ENCODE measurements at places on chromosomes 7 and 10.

GRCh38 chr7:19114551-19114855, 2.9 kb downstream of the TWIST1 start:
- DNase-seq = no peak

GRCh38 chr10:127977357-127978009, 70.6 kb downstream of the PTPRE start:
- DNase-seq = no peak

DNA sequence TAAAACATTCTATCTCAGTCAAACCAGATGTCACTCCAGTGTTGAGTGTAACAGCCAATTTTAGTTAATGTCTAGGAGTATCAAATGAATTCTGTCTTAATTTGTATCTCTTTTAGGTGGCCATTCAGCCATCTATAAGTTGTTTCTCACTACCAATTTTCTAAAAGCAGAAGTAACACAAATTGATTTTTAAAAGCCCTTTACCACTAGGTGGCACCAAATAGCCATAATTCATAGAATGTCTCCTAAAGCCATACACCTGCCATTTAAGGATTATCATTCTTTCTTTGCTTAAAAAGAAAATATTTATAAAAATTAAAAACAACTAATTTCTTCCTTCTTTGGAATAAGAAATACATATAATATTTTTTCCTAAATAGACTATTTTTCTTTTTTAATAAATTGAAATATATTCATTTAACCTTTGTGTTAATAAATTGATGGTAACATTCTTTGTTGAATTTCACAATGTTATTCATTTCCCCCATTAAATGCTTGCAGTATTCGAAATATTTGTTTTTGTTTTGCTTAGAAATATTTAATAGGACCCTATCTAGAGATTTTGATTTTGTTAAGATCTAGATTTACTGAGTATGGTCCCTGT, 107.8 kb upstream of the PPP1R3A start:
- DNase-seq = no peak

GRCh38 chr10:103717341-103718246, 137.8 kb downstream of the SH3PXD2A start:
- no peak for DNase-seq

GRCh38 chr7:50591480-50592438, 26.6 kb upstream of the DDC start:
- no peak for DNase-seq

- DNase-seq = no peak
These were observed 45.3 kb downstream of the RASGEF1A start for GRCh38 chr10:43221419-43222209.

All from stimulated activated CD8-positive, alpha-beta memory T cell treated with anti-CD3 and anti-CD28 coated beads, Interleukin-2, amount 100 ng/mL, for 1 hour (primary cell).